Esophagus mucosa (tissue), 1 donor: ENCODE measurements at places on chromosomes 3 and 15.

DNA sequence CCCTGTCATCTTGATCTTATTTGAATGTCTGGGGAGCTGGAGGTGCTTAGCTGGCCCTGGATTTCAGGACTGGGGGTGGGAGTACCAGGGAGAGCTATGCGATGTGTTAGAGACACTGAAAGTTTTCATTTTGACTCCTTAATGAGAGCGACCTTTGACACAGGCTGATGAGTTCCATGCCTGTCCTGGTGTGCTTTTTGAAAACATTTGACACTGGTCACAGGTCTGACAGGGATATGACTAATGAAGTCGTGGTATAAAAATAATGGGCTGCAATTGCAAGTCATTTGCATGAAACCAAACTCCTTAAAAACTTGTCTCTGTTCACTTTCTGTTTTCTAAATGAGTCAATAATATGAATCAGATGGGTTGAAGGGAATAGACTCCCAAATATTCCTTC lies 81.9 kb downstream of the MECOM start:
- ATAC-seq: peak; percentile 37

DNA sequence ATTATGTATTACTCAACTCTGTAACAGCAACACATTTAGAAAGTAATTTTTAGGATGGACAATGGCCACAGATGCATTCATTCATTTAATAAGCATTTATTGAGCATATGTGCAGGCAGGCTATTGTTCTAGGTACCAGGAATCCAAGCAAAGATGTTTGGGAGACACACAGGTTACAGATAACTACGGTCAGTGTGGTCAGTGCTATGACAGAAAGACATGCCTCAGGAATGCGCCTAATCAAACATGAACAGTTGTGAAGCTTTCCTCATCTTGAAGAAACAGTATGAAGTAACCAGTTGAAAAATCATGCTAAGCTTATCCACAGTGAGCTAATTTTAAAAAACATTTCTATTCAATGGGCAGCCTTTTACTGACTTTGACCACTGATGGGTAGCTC lies 155.4 kb upstream of the CCDC54 start:
- no peak for ATAC-seq

DNA sequence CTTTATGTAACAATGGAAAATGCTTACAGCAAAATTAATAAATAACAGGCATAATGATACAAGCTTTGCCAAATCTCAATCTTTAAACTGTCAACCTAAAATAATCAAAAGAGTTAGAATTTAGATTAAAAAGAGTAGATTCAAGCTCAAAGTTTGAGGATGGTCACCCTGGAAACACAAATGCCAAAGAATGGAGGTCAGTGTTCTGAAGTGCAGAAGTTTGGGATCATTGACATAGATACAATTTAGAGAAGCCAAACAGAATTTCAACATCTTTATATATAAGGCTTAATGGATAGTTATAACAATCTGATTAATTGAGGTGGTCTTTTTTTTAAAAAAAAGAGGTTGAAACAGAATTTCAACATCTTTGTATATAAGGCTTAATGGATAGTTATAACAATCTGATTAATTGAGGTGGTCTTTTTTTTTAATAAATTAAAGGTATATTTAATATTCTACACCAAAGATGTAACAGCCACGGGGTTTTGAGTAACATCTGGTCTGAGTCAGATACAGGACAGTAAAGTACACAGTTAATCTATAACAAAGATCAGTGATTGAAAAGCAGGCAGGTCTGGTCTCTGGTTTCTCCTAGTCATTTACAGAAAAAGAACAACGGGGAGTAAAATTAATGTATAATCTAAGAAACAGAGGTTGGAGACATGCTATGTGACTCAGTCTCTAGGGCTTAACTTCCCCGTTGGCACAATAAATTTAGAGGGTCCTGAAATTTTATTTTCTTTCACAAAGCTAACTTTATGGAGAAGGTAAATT lies 490.7 kb downstream of the GBE1 start:
- no peak for ATAC-seq

DNA sequence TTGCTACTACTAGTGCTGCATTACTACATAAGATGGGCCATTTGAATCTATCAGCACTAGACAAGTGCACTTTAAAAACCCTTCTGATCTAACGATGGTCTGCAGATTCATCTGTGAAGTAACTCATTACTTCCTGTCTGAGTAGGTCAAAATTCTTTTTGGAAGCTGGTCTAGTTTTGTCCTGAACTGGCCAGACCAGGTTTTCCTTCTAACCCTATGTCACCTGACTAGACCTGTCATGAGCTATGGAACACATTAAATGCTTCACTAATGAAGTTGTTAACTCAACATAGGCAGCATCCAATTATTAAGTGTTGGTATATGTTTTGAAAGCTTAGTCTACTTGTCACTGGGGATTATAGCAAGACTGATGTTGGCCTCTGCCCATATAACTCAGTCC lies 10.1 kb upstream of the RBM5 start:
- ATAC-seq: peak; percentile 83

GRCh38 chr3:8529738-8530525 lies 28.3 kb downstream of the LMCD1 start:
- ATAC-seq: no peak

- ATAC-seq: no peak
Observed at GRCh38 chr15:43762824-43763223, 13.9 kb downstream of the ELL3 start.

DNA sequence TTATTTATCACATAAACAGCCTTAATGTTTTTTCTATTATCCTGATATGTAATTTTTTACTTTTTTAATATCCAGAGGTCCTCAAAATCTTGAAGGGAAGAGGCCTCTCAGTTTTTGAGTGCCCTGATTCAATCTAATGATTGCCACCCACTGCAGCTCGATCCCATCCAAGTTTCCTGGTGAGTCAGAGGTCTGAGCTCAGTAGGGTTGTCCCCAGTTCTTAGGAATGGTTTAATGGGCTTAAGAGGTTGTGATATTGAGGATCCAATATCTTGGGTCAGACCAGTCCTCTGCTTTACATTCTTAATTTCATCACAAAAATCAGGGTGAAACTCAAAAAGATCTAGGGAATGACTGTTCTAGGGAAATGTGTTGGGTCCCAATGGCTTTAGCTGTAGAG lies 238.5 kb downstream of the NSUN3 start:
- no peak for ATAC-seq

DNA sequence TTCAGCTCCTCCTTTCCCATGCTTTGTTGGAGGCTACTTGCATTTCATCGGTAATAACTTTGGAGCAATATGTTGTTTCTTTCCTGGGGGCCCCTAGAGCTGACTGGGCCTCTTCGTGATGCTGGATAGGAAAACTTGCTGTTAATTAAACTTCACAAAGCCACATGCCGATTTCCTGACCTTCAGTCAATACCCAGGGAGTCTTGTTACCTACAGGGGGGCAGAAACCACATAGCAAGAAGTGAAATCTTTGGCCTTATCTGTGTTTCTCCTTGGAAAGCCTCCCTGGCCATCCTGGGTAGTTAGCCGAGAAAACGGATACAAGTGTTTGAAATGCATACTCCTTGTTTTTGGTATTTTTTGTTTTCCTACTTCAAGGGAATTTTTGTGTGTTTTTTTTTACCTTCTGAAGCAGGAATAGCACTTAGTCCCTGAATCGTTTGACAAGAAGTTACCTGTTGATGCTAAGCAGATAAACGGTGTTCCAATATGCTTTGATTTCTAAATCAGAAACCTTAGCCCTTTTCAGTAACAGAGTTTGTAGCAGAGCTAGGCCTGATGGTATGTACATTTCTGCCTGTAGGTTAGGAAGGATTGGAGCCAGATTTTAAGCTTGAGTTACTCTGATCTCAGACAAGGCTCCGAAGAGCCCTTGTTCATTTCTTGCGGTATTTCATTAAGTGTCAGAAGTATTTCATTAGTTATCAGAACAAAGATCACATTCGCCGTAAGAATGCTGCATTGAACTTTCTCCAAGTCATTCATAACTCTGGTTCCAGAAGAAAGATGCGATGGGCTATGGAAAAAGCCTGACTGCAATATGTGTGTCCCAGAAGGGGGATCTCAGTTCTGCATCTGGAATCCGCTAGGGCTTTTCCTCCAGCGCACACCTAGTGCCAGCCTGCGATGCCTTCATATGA lies 111.5 kb downstream of the THSD4 start:
- no peak for ATAC-seq

DNA sequence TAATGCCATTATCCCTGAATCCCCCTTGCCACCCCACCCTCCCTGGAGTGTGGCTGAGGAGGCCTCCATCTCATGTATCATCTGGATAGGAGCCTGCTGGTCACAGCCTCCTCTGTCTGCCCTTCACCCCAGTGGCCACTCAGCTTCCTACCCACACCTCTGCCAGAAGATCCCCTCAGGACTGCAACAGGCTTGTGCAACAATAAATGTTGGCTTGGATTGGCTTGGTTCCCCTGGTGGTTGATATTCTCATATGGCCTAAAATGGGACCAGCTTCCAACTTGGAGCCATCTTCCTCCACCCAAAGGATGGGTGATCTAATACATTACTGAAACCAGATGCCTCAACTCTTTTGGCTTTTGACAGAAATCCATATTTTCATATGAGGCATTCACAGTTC lies 34.9 kb downstream of the VIPR1 start:
- ATAC-seq: no peak

- no peak for ATAC-seq
Observed at GRCh38 chr3:194982472-194982871, 288.5 kb downstream of the XXYLT1 start.

- ATAC-seq: no peak
Observed at GRCh38 chr3:160951642-160952487, 153.3 kb downstream of the B3GALNT1 start.

- ATAC-seq: no peak
Observed at GRCh38 chr3:160811237-160811548, 55.2 kb downstream of the PPM1L start.

DNA sequence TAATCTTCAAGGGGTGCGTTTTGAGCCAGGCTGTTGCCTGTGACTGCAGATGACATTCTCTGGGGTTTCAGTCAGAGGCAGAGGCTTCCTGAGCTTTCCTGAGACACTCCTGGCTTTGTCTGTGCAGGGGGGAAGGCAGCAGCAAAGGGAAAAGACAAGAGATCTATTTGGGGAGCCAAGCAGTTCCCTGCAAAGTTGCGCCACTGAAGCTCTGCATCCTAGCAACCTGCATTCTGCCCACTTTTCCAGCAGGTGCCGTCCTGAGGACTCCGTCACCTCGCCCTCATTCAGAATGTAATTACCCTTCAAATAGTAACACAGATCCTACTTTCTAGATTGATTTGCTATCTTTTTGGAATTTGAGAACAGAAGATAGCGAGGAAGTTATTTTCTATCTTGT lies 1.9 kb upstream of the TMEM158 start:
- no peak for ATAC-seq

DNA sequence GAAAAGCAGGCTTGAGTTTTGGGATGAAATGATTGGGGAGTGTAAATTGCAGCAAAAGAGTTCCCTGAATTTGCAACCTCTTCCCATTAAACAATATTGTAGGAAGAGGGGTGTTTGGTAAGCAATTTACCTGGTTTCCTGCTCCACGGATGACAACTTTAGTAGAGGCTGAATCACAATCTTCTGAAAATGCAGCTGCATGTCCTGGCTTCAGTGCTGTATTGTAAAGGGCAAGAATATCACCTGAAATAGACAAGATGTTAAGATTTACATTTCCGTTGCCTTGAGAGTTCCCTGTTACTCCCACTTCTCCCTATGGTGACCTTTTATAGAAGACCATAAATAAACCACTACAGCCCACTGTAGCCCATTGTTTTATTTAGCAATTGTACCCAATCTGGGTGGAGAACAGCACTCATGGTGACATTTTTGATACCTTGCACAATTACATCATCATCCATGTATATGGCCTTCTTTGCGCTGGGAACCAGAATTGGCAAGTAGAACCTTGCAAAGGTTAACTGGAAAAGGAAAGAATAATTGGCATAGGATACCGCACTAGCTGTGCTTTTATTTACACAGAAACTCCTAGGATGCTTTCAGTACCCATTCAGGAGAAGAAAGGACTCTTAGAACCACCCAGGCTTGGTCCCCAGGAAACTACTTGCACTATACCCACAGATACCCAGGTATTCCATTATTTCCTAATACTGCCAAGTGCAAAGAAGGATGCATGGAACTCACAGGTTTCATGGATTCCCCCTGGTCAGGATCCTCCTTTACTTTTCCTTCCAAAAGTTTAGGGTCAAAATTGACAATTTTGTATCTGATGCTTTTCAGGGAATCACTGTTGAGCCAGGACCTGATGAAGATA lies 9.6 kb downstream of the GLT8D1 start:
- no peak for ATAC-seq

DNA sequence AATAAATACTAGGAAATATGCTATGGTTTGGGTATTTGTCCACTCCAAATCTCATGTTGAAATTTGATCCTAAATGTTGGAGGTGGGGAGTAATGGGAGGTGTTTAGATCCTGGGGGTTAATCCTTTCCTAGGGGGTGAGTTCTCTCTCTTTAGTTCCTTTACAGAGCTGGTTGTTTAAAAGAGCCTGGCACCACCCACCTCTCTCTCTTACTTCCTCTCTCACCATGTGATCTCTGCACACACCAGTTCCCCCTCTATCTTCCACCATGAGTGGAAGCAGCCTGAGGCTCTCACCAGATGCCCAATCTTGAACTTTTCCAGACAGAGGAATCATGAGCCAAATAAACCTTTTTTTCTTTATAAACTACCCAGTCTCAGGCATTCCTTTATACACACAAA lies 10.5 kb downstream of the SLC24A5 start:
- ATAC-seq: no peak
